ENCODE measurements at places on chromosomes 6 and 20. TPM values are rescaled to one million over a fixed set of nuclear protein-coding genes. Genes with fewer than 3 reads are reported as not detected.

DNA sequence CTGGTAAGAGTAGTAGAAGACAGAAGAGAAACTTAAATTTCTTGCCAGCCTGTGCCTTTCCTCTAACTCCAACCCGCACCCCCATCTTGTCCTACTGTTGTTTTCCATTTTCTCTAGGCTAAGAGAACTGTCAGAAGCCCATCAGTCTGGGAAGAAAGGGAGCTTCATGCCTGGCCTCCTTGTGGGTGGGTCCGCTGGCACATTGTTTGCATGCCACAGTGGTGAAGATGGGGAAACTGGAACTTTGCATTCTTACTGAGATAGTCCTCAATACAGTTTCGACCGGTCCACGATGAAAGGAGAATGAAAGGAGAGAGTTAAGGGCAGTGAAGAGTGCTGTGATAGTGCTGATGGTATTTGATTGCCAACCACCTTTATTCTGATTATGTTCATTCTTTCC is 103.1 kb downstream of the TCP11 start:
- peaks cover 6% of the 10 kb centered on the region for H3K36me3 ChIP-seq
- no peaks in the 10 kb centered on the region for H3K27me3 ChIP-seq
- peaks cover 21% of the 10 kb centered on the region for H3K4me1 ChIP-seq
- peak overlapping the region; percentile 65 for H3K27ac ChIP-seq
- no peak for DNase-seq
- no peak overlapping the region for H3K4me3 ChIP-seq

GRCh38 chr6:21176197-21176596 is 417.4 kb upstream of the SOX4 start:
- H3K27ac ChIP-seq, result no peak overlapping the region
- H3K4me3 ChIP-seq, result no peak overlapping the region
- peaks cover 6% of the 10 kb centered on the region for H3K36me3 ChIP-seq
- DNase-seq, result no peak

- no peaks in the 10 kb centered on the region for H3K4me1 ChIP-seq
- H3K4me3 ChIP-seq, result no peak overlapping the region
- no peak overlapping the region for H3K27ac ChIP-seq
- peaks cover 26% of the 10 kb centered on the region for H3K27me3 ChIP-seq
- H3K36me3 ChIP-seq, result no peaks in the 10 kb centered on the region
- DNase-seq, result no peak
Observed at GRCh38 chr6:166703149-166703710, 76.2 kb upstream of the RPS6KA2 start.

DNA sequence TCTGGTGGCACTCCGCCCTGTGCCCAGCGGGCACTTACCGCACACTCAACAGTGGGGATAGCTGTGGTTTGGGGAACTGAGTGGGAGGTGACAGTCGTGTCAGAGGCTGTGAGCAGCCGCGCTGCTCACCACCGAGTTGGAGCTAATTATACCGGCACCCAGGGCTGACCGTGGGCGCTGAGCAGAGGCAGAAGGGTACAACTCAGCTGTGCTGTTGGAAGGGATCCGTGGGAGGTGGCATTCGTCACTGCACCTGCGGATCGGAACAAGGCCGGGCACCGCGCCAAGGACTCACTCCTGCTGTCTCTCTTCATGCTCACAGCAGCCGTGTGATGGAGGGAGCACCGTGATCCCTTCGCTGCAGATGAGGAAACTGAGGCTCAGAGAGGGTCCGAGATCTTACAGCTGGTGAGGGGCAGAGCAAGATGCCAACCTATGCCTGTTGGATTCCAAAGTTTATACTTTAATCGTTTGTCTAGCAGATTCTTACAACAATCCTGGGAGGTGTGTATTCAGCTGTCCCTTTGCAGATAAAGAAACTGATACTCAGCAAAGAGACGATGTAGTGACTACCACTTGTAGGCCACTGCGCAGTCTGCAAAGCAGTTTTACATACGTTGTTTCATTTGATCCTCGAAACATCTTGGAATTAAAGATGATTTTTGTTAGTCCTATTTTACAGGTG is 713 bp upstream of the ELMO2 start:
- no peaks in the 10 kb centered on the region for H3K27me3 ChIP-seq
- H3K4me3 ChIP-seq, result peak overlapping the region; percentile 90
- peaks cover 37% of the 10 kb centered on the region for H3K4me1 ChIP-seq
- DNase-seq, result peak; percentile 45
- no peaks in the 10 kb centered on the region for H3K36me3 ChIP-seq

- peaks cover 45% of the 10 kb centered on the region for H3K4me1 ChIP-seq
- peak overlapping the region; percentile 60 for H3K27ac ChIP-seq
- no peak for DNase-seq
- H3K4me3 ChIP-seq, result no peak overlapping the region
- no peaks in the 10 kb centered on the region for H3K27me3 ChIP-seq
- H3K36me3 ChIP-seq, result no peaks in the 10 kb centered on the region
Observed at GRCh38 chr6:22925920-22926789, 356.8 kb downstream of the HDGFL1 start.

GRCh38 chr20:38190936-38191371 is 25.9 kb upstream of the TGM2 start:
- H3K4me3 ChIP-seq, result no peak overlapping the region
- H3K4me1 ChIP-seq, result no peaks in the 10 kb centered on the region
- no peak overlapping the region for H3K27ac ChIP-seq
- no peaks in the 10 kb centered on the region for H3K27me3 ChIP-seq
- no peak for DNase-seq

- peak overlapping the region; percentile 82 for H3K27ac ChIP-seq
- no peaks in the 10 kb centered on the region for H3K36me3 ChIP-seq
- no peak for DNase-seq
- no peak overlapping the region for H3K4me3 ChIP-seq
Observed at GRCh38 chr20:36471885-36472636, 69.3 kb upstream of the MYL9 start.

GRCh38 chr6:97668716-97669115 is 385.7 kb upstream of the MMS22L start:
- DNase-seq, result no peak
- no peaks in the 10 kb centered on the region for H3K27me3 ChIP-seq
- H3K36me3 ChIP-seq, result no peaks in the 10 kb centered on the region
- no peak overlapping the region for H3K4me3 ChIP-seq

DNA sequence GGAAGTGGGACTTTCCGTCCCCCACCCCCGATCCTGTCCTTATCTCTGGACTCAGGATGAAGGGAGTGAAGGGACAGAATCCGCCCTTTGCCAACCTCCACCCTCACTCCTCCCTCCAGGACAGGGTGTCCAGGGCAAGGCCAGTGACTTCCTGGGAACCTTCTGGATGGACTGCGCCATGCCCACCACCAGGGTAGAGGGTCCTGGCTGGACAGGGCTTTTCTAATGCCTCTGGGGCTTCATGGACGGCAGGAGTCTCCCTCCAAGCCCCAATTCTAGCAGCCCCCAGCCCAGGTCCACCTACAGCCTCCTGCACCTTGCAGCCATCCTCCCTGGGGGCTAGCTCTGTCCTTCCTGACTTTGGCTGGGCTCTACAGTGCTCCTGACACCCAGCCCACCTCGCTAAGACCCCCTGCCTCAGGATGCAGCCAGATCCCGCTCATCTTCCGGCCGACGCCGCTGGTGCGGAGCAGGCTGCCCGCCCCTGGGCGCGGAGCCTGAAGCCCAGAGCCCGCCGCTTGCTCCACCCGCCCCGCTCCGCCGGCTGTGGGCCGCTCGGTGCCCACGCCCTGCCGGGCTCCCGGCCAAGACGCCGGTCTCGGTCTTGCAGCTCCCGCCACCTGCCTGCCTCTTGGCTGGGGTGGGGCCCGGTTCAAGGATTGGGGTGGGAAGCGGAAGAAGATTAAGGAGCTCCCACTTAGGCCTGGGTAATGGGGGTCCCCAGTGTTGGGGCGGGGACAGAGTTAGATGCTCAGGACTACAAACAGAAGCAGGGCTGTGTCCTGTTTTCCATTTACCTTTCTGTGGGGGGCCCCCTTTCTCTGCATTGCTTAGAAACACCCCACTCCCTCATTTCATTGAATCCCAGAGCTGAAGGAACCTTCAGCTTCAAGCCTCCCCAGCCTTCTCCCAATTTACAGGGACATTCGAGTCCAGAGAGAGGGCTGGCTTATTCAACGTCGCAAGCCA is 72.8 kb downstream of the MDGA1 start:
- H3K4me1 ChIP-seq, result peaks cover 6% of the 10 kb centered on the region
- H3K27me3 ChIP-seq, result peaks cover 43% of the 10 kb centered on the region
- no peaks in the 10 kb centered on the region for H3K36me3 ChIP-seq
- DNase-seq, result no peak

DNA sequence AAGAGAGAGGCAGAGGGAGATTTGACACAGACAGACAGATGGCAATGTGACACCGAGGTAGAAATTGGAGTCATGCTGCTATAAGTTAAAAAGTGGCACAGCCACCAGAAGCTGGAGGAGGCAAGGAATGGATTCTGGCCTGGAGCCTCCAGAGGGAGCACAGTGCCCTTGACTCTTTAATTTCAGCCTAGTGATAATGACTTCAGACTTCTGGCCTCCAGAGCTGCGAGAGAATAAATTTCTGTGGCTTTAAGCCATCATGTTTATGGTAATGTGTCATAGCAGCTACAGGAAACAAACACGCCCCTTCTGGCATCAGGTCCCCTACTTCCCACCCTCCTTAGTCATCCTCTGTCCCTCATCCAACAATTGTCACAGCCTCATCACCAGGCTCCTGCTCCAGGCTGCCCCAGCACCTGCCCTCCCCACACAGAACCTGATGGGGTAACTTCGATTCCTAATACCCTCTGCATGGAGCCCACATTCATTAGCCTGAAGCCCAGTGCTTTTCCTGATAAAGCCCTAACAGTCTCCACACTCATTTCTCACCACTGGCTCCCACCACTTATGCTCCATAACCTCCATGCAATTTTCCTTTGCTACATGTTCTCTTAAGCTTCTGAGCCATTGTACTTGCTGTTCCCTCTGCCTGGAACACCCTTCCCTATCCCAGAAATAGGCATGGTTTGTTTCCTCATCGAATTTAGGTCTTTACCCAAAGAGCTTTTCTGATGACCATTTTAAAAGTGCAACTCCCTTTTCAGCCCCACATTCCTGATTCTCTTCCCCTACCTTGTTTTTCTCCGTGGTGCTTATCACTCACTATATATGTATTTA is 69.7 kb upstream of the TOX2 start:
- no peak overlapping the region for H3K27ac ChIP-seq
- H3K4me3 ChIP-seq, result no peak overlapping the region
- H3K4me1 ChIP-seq, result no peaks in the 10 kb centered on the region
- peaks cover 17% of the 10 kb centered on the region for H3K27me3 ChIP-seq
- no peak for DNase-seq
- H3K36me3 ChIP-seq, result no peaks in the 10 kb centered on the region

- no peak for DNase-seq
- peaks cover 28% of the 10 kb centered on the region for H3K4me1 ChIP-seq
- H3K27me3 ChIP-seq, result no peaks in the 10 kb centered on the region
- peak overlapping the region; percentile 76 for H3K27ac ChIP-seq
- H3K4me3 ChIP-seq, result peak overlapping the region; percentile 97
- peaks cover 26% of the 10 kb centered on the region for H3K36me3 ChIP-seq
Observed at GRCh38 chr20:6008254-6008653, 45.6 kb downstream of the LRRN4 start.

GRCh38 chr20:38355161-38356012 is 9.1 kb downstream of the LBP start:
- no peaks in the 10 kb centered on the region for H3K36me3 ChIP-seq
- DNase-seq, result no peak
- no peaks in the 10 kb centered on the region for H3K27me3 ChIP-seq
- H3K4me1 ChIP-seq, result peaks cover 5% of the 10 kb centered on the region

DNA sequence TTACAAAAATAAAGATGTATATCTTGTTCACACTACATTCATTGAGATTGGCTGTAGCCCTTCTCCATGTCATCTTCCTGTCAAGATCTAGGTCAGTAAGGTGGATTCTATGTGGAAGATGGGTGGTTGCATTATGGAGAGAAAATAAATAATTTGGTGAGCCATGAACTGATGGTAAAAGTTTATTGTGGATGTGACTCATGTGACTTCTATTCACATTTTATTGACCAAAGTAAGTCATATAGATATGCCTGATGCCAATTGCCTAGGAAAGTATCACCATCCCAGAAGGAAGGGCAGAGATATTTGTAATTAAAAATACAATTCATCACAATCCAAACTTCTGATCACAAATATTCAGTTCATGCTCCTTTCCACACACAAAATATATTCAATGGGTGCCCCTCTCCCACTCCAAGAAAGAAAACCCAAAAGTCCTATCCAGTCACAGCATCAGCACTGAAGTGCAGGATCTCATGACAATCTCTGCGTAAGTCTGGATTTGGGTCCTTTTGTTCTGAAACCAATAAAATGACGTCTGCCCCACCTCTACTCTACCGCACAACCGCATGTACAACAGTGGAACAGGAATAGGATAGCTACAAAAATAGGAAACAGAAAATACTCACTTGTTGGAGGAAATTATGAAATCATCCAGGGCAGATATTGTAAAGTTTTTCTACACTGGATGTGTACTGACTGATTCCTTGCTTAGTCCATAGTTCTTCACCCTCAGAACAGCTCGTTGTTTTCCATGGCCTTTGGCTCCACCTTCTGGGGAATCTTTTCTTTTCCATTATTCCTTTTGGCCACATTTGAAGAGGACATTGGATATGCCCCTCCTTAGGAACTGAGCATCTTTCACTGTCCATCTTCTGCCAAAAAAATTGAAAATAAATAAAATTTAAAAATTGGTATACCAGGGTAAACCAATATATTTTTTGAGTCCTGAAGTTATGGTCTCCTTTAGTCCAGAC is 16.1 kb upstream of the SLC17A3 start:
- peak; percentile 40 for DNase-seq

DNA sequence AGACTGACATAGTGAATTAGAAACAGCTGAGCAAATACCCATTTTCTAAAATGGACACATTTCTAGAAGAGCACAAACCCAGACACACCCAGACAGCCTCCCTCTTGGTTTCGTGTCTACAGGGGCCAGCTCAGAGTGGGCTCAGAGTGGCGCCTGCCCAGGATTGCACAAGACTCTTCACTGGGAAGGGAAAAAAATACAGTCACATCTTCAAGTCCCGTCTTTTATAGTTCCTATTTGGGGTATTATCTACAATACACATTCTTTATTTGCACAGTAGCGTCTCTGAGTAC is 246.1 kb upstream of the AFDN start:
- peak overlapping the region; percentile 60 for H3K27ac ChIP-seq
- peaks cover 37% of the 10 kb centered on the region for H3K4me1 ChIP-seq
- H3K36me3 ChIP-seq, result peaks cover 10% of the 10 kb centered on the region
- no peaks in the 10 kb centered on the region for H3K27me3 ChIP-seq
- H3K4me3 ChIP-seq, result no peak overlapping the region

- H3K4me1 ChIP-seq, result peaks cover 20% of the 10 kb centered on the region
- H3K27me3 ChIP-seq, result no peaks in the 10 kb centered on the region
- peak overlapping the region; percentile 81 for H3K27ac ChIP-seq
- H3K36me3 ChIP-seq, result peaks cover 5% of the 10 kb centered on the region
- H3K4me3 ChIP-seq, result peak overlapping the region; percentile 88
- DNase-seq, result no peak
Observed at GRCh38 chr6:149716181-149716963, 1.5 kb downstream of the LATS1 start.

Gene RGS17
- total RNA-seq, result 1.1 TPM

Gene C20orf96
- total RNA-seq, result 52.8 TPM

Gene CEP162
- 14.9 TPM for total RNA-seq

Gene TTBK1
- total RNA-seq, result 0.34 TPM

Gene GSTA2
- total RNA-seq, result not detected

Gene GRM1
- 0.16 TPM for total RNA-seq

Gene TINAG
- not detected for total RNA-seq

Gene KCNS1
- not detected for total RNA-seq

Gene LRRC73
- total RNA-seq, result 0.58 TPM

Gene TGM6
- total RNA-seq, result not detected

Gene GINS1
- total RNA-seq, result 13.7 TPM

Gene CYP21A2
- 1.2 TPM for total RNA-seq

Gene QKI
- 138 TPM for total RNA-seq

Gene TBPL1
- 30.5 TPM for total RNA-seq

Gene TMC2
- total RNA-seq, result 0.07 TPM

Data from mesothelial cell of epicardium (in vitro differentiated cells).